ENCODE measurements at places on chromosomes 12 and 14.

GRCh38 chr12:42475106-42475505 is 114.4 kb downstream of the PRICKLE1 start:
- no peak for DNase-seq

GRCh38 chr12:46473634-46474329 is 101.2 kb upstream of the SLC38A2 start:
- DNase-seq: peak; percentile 94

DNA sequence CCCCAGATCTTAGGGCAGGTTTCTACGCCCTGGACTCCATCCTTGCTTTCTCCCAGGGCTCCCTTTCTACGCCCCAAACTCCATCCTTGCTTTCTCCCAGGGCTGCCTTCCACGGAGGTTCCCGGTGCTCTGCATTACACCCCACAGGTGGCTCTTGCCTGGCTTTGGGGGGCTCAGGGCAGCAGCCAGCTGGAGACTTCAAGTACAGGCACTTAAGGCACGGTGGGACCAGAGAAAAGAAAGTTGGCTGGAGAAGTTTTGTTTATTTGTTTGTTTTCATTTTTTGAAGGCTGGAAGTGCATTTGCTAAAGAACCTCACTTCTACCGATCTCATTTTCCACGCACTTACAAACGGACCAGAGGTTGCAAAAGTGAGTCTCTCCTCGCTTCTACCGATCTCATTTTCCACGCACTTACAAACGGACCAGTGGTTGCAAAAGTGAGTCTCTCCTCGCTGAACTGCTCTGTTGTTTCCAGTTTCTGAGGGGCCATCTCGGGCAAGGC is 103.8 kb upstream of the MED13L start:
- no peak for DNase-seq

GRCh38 chr12:5088586-5089264 is 45.0 kb downstream of the KCNA5 start:
- DNase-seq: peak; percentile 82

DNA sequence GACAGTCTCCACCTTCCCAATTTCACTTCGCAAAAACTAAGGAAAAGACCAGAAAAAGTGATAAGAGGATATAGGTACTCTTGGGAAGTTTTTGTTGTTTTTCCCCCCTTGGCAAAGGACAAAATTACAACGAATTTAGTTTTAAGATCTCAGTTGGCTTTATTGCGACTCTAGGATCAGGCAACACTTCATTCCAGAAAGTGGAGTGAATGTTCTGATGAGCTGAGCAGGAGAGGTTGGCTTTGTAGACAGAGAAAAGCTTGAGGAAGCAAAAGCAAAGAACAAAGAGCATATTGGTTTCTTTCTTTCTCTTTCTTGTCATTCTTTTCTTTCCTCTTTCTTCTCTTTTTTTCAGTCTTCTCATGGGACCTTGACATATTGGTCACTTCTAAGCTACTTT is 640 bp upstream of the ZFYVE1 start:
- no peak for DNase-seq

DNA sequence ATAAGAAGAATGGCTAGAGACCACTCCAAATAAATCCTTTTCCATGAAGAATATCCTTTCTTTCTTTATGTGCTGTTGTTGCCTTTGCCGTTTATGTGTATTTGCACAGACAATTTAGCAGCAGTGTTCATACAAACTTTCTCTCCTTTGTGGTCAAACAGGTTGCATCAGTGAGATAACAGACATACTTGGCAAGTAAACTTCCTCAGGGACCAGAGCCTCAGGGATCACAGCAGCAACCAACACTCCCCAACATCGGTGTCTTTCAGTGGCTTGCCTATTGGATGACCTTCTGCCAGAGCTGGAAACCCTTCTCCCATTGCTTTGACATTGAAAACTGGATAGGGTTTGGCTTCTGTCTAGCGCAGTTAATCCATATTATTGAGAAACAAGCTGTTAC is 252.2 kb downstream of the BTG1 start:
- no peak for DNase-seq
